K562 (cell line): ENCODE measurements at places on chromosomes 4 and X.
A peak's percentile ranks its signal among the peaks of the same experiment; 100 is the strongest.

DNA sequence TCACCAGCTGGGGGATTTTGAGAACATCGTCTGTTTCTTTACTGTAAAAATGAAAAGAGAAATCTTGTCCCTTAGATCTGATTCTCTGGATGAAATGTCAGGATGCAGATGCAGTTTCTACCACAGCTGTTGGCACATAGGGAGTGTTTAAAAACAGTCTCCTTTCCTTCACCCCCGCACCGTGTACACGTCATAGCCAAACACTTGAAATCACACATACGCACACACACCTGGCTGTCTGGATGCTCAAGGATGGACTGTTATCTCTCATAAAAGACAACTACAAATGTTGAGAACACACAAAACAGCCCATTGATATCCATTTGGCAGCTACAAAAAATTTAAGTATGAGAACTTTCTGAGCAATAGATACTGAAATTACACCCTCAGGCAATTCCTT lies 275.8 kb upstream of the CLNK start:
- DNase-seq = no peak

GRCh38 chr4:116726523-116726922 lies 358.9 kb downstream of the TRAM1L1 start:
- no peak for DNase-seq

GRCh38 chrX:129925305-129926092 lies 19.5 kb downstream of the UTP14A start:
- peak; percentile 75 for DNase-seq

DNA sequence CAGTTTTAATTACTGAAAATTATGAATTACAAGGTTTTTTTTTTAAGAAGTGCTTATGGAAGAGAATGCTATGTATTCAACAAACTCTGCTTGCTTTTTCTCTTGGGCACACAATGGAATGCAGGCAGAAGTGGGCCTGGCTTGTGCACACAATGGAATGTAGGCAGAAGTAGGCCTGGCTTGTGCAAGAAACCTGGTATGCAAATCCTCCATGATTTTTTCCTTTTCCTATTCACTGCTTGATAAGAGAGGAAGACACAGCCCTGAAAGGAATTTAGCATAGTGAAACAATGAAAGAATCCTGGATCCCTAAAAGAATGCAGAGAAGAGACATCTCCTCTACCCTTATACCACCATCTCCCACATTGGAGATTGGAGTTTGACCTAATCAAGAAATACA lies 138.4 kb downstream of the COL25A1 start:
- no peak for DNase-seq

DNA sequence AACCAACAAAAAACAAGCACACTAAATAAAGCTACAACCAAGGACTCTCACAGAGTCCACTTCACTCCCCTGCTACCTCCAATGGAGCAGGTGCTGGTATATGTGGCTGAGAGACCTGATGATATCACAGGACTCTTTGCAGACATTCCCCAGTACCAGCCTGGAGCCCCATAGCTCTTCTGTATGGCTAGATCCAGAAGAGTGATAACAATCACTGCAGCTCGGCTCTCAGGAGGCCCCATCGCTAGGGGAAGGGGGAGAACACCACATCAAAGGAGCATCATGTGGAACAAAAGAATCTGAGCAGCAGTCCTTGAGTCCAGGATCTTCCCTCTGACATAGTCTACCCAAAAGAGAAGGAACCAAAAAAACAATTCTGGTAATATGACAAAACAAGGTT lies 237.1 kb upstream of the TLL1 start:
- DNase-seq = no peak

DNA sequence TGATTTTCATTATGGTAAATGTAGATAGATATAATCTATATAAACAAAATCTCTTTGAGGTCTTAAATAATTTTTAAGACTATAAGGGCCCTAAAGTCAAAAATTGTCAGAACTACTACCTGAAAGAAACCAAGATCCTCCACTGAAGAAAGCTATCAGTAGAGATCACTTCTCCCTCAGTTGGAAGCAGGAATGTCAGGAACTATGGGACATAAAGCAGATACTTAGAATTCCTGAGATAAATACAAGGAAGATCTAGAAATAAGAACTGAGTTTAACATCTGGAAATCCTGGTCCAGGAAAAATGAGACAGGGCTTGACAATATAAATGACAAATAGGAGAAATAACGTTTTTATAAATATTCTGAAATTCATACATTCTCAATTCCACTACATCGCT lies 97.2 kb downstream of the ADAMTS3 start:
- DNase-seq = no peak
